ENCODE measurements at places on chromosomes 2 and 18.

DNA sequence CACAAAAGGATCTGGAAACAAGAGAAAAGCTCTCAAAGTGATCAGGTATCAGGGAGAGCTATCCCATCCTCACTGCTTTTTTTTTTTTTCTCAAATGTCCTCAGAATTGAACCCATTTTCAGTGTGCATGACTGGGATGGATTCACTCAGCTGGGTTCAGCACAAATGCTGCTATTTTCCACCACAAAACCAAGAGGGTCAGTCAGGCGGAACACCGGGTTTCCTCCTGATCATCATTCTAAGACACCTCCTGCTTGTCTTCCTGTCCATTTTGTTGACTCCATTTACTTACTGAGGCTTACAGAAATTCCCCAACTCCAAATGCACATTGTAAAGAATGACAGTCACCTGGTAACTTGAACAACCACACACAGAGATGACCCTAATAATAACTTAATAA lies 39.9 kb downstream of the CYRIA start:
- no peaks in the 10 kb centered on the region for H3K36me3 ChIP-seq
- H3K4me3 ChIP-seq = no peak overlapping the region
- no peaks in the 10 kb centered on the region for H3K27me3 ChIP-seq
- no peak overlapping the region for H3K27ac ChIP-seq

GRCh38 chr2:168119515-168120141 lies 127.8 kb downstream of the STK39 start:
- H3K36me3 ChIP-seq = no peaks in the 10 kb centered on the region
- no peak for DNase-seq
- H3K27ac ChIP-seq = peak overlapping the region; percentile 55
- H3K4me3 ChIP-seq = no peak overlapping the region
- no peaks in the 10 kb centered on the region for H3K27me3 ChIP-seq

- no peak for DNase-seq
- peaks cover 65% of the 10 kb centered on the region for H3K4me1 ChIP-seq
- H3K4me3 ChIP-seq = no peak overlapping the region
- no peaks in the 10 kb centered on the region for H3K27me3 ChIP-seq
- H3K27ac ChIP-seq = peak overlapping the region; percentile 86
Measured at GRCh38 chr2:238868067-238868524, 20.2 kb downstream of the TWIST2 start.

GRCh38 chr2:12057436-12058166 lies 311.2 kb downstream of the LPIN1 start:
- H3K4me1 ChIP-seq = peaks cover 14% of the 10 kb centered on the region
- DNase-seq = no peak
- no peak overlapping the region for H3K4me3 ChIP-seq
- no peaks in the 10 kb centered on the region for H3K27me3 ChIP-seq
- no peaks in the 10 kb centered on the region for H3K36me3 ChIP-seq

- no peak overlapping the region for H3K4me3 ChIP-seq
- DNase-seq = no peak
- H3K36me3 ChIP-seq = no peaks in the 10 kb centered on the region
- no peak overlapping the region for H3K27ac ChIP-seq
- H3K4me1 ChIP-seq = no peaks in the 10 kb centered on the region
- H3K27me3 ChIP-seq = no peaks in the 10 kb centered on the region
Measured at GRCh38 chr2:153145470-153145978, 333.0 kb downstream of the RPRM start.

GRCh38 chr2:79129804-79130203 lies 9.5 kb downstream of the REG1A start:
- H3K27me3 ChIP-seq = no peaks in the 10 kb centered on the region
- H3K4me1 ChIP-seq = peaks cover 6% of the 10 kb centered on the region
- no peak for DNase-seq
- H3K36me3 ChIP-seq = no peaks in the 10 kb centered on the region
- no peak overlapping the region for H3K27ac ChIP-seq

- H3K4me1 ChIP-seq = no peaks in the 10 kb centered on the region
- H3K4me3 ChIP-seq = no peak overlapping the region
- H3K27me3 ChIP-seq = no peaks in the 10 kb centered on the region
- no peak for DNase-seq
Measured at GRCh38 chr2:6906165-6906741, 11.0 kb upstream of the RNF144A start.

- no peaks in the 10 kb centered on the region for H3K4me1 ChIP-seq
- no peak overlapping the region for H3K4me3 ChIP-seq
- no peaks in the 10 kb centered on the region for H3K36me3 ChIP-seq
- H3K27me3 ChIP-seq = no peaks in the 10 kb centered on the region
- H3K27ac ChIP-seq = no peak overlapping the region
Measured at GRCh38 chr2:126837966-126838715, 60.5 kb upstream of the TEX51 start.

GRCh38 chr2:239660390-239661230 lies 259.8 kb upstream of the HDAC4 start:
- H3K27ac ChIP-seq = no peak overlapping the region
- no peaks in the 10 kb centered on the region for H3K4me1 ChIP-seq
- H3K4me3 ChIP-seq = no peak overlapping the region
- H3K27me3 ChIP-seq = no peaks in the 10 kb centered on the region

DNA sequence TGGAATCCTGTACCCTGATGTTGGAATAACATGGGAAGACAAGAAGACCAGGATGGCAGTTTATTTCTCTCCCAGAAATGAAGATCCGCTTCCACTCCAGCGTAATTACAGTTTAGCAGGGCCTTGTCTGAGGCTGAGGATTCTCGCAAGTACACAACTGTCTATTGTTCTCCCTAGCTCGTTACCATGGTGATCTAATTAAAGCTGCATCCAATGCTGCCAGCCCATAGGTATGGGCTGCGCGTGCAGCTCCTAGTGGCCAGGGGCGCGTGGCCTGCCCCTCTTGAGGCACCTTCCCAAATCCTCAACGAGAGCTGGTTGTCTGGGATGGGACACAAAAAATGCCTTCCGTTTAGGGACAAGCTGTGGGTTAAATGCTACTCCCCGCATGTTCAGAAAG lies 344.9 kb downstream of the CYRIA start:
- H3K4me1 ChIP-seq = no peaks in the 10 kb centered on the region
- no peaks in the 10 kb centered on the region for H3K36me3 ChIP-seq
- H3K27ac ChIP-seq = no peak overlapping the region
- no peak overlapping the region for H3K4me3 ChIP-seq
- no peak for DNase-seq

DNA sequence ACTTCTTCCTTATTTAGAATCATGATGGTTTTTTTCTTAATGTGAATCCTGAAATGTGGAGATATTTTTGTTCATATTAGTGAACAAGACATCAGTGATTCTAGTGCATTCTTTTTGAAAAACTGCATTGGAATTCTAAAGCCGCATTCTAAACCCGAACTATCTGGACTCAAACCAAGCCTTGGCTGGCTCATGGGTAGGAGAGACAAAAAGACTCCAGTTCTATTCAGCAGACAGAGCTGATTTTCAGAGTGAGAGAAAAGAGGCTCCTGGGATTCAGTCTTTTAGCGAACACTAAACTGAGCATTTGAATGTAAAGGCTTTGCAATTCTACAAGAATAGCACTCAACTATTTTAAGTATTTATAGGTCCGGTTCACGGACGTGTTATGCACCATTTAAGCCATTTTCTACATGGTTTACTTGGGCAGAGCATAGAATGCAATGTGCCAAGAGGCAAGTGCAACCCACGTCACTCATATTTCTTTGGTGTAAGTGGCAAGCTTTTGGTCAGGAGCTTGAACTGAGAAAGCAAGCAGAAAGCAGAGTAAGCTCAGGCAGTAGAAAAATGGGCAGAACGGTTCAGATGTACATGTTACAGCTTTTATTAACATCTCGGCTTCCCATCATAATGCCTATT lies 227.3 kb upstream of the RAB12 start:
- no peak for DNase-seq
- H3K27ac ChIP-seq = no peak overlapping the region
- H3K36me3 ChIP-seq = peaks cover 56% of the 10 kb centered on the region
- no peaks in the 10 kb centered on the region for H3K4me1 ChIP-seq
- H3K4me3 ChIP-seq = peak overlapping the region; percentile 12

DNA sequence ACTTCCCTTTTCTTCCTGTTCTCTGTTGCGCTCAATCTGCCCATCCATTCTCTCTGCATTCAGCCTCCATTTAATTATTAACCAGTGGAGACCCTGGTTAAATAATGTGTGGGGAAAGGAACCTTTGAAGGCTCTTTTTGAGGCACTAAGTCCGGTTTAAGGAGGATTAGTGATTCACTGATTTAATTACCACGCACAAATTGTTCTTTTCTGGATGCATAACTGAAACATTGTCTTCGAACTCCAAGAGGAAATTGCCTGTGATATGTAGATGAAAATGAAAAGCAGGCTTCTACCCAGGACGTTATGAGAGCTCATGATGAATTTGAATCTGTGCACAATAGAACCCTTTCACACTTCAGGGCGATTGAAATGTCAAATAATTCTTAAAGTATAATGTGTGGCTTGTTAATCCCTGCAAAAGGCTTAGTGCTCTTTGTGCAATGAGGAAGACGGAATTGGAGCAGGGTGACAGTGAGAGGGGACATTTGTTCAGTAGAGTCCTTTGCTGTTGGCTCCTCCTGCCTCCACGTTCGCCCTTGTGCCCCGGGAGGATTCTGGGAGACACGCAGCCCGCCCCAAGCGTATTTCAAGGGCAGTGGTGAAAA lies 51.1 kb upstream of the ZNF236 start:
- no peak for DNase-seq
- no peaks in the 10 kb centered on the region for H3K27me3 ChIP-seq
- no peaks in the 10 kb centered on the region for H3K4me1 ChIP-seq
- no peaks in the 10 kb centered on the region for H3K36me3 ChIP-seq
- peak overlapping the region; percentile 81 for H3K27ac ChIP-seq

- H3K4me1 ChIP-seq = peaks cover 5% of the 10 kb centered on the region
- no peak overlapping the region for H3K4me3 ChIP-seq
- H3K27me3 ChIP-seq = no peaks in the 10 kb centered on the region
- no peak overlapping the region for H3K27ac ChIP-seq
- no peaks in the 10 kb centered on the region for H3K36me3 ChIP-seq
- DNase-seq = no peak
Measured at GRCh38 chr2:157898591-157898996, 22.5 kb upstream of the ACVR1 start.

DNA sequence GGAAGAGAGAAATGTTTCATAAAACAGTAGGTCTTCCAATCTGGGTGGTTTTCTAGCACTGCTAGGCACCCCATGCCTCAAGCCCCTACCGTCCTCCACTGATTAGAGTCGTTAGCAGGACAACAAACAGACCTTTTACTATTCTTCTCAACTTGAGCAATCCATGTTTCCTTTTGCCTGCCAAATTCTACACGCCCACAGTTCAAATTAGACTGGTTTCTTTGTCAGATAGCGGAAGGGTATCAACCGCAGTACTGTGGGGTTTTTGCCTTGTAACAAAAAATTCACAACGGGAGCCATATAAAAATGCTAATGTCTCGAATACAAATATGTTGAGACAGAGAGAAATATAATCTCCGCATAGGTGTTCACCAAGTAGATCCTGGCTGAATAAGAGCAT lies 59.9 kb downstream of the VIT start:
- no peak overlapping the region for H3K4me3 ChIP-seq
- no peaks in the 10 kb centered on the region for H3K4me1 ChIP-seq
- no peaks in the 10 kb centered on the region for H3K36me3 ChIP-seq
- no peak overlapping the region for H3K27ac ChIP-seq
- H3K27me3 ChIP-seq = no peaks in the 10 kb centered on the region
- no peak for DNase-seq

DNA sequence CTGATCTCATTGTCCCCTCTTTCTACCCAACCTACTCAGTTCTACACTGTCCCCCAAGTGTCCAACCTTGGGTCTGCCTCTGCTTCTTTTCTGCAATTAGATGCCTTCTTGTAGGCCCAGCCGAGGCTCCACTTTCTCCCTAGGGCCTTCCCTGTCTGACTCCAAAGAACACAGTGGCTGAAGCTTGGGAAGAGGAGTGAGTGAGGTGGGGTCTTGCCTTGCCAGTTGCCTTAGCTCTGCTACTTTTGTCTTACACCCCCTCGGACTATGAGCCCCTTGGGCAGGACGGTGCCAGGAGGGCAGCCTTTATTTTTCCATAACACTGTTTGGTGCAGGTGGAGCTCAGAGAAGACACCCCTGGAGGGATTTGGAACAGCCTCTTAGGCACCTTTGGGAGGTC lies 345.1 kb downstream of the CYP26B1 start:
- DNase-seq = no peak
- no peaks in the 10 kb centered on the region for H3K27me3 ChIP-seq
- no peak overlapping the region for H3K4me3 ChIP-seq
- no peak overlapping the region for H3K27ac ChIP-seq
- no peaks in the 10 kb centered on the region for H3K36me3 ChIP-seq

DNA sequence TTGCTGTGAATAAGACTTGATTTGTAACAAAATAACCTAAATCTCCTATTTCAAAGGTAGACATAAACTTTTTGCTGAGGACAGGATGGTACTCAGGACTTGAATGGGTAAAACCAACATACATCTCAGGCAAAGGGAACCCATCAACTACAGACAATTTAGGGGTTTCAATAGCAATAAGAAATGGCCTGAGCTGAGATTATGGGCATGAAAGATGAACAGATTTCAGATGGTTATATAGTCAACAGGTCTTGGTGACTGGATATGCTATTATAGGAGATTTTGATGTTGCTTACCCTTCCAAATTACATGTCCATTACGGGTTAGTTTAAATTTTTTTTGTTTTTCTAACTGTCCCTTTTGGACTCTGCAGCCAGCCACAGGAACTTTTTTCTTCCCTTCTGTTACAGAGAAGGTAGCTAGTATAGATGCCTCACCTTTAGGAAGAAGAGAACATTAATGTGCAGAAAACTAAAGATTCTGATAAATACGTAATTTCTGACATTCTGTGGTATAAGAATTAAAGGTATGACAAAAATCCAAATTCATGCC lies 4.6 kb downstream of the RPS27A start:
- no peak overlapping the region for H3K27ac ChIP-seq
- H3K4me1 ChIP-seq = peaks cover 12% of the 10 kb centered on the region
- H3K36me3 ChIP-seq = peaks cover 75% of the 10 kb centered on the region
- H3K27me3 ChIP-seq = no peaks in the 10 kb centered on the region

GRCh38 chr2:234137400-234138014 lies 87.0 kb downstream of the SPP2 start:
- H3K27me3 ChIP-seq = peaks cover 4% of the 10 kb centered on the region
- no peak overlapping the region for H3K4me3 ChIP-seq
- H3K27ac ChIP-seq = no peak overlapping the region
- DNase-seq = no peak
- H3K36me3 ChIP-seq = no peaks in the 10 kb centered on the region

DNA sequence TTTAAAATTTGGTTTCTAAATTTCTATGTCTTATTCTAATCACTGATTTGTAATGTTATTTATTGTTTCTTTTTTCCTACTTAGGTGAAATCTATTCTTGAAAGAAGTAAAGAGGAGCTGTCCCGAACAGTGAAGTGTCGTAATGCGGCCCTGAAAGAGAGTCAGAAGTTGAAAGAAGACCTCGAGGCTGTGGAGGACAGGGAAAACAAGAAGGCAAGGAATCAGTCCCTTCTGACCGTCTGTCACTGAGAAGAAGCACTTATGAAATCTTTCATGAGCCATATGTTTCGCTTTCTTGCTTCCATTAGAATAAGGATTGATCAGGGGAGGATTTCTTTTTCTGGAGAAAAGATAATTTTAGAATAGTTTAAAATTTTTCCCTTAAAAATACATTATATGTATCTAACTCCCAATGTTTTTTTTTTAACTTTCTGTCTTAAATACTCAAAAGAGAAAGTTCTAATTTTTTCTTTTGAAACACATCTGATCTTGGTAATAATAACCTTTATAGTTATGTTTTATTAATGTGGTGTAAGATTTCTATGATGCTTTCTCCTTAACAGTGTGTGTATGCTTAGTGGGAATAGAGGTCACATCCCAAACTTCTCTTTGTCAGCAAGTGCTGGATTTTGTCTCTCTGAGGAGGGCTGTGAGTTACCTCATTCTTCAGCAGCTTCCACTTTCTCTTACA lies 79.0 kb downstream of the CCDC150 start:
- DNase-seq = no peak
- no peaks in the 10 kb centered on the region for H3K4me1 ChIP-seq
- H3K36me3 ChIP-seq = no peaks in the 10 kb centered on the region
- H3K27ac ChIP-seq = no peak overlapping the region
- H3K27me3 ChIP-seq = no peaks in the 10 kb centered on the region

Measured in tibial nerve (tissue), 4 donors.